ENCODE measurements at places on chromosomes 5 and 9. TPM values are rescaled to one million over a fixed set of nuclear protein-coding genes. Genes with fewer than 3 reads are reported as not detected.

Gene QRFP
- total RNA-seq = not detected

Gene NR4A3
- total RNA-seq = 35.7 TPM

Gene TAF11L5
- total RNA-seq = not detected

Gene ATG12
- total RNA-seq = 36.4 TPM

Gene CARD6
- 2.3 TPM for total RNA-seq

Gene MAMDC2
- total RNA-seq = not detected

Gene SPATA31C2
- 0.18 TPM for total RNA-seq

Gene FAM219A
- total RNA-seq = 8.2 TPM

Gene FYB1
- total RNA-seq = 74.1 TPM

Gene FOXD4L6
- total RNA-seq = not detected

Gene INPP5E
- total RNA-seq = 10.9 TPM

- peaks cover 17% of the 10 kb centered on the region for H3K4me1 ChIP-seq
- H3K4me3 ChIP-seq = no peak overlapping the region
- H3K36me3 ChIP-seq = peaks cover 21% of the 10 kb centered on the region
- H3K27ac ChIP-seq = peak overlapping the region; percentile 23
- DNase-seq = no peak
Measured at GRCh38 chr9:34253460-34253837, 74.6 kb downstream of the UBAP1 start.

DNA sequence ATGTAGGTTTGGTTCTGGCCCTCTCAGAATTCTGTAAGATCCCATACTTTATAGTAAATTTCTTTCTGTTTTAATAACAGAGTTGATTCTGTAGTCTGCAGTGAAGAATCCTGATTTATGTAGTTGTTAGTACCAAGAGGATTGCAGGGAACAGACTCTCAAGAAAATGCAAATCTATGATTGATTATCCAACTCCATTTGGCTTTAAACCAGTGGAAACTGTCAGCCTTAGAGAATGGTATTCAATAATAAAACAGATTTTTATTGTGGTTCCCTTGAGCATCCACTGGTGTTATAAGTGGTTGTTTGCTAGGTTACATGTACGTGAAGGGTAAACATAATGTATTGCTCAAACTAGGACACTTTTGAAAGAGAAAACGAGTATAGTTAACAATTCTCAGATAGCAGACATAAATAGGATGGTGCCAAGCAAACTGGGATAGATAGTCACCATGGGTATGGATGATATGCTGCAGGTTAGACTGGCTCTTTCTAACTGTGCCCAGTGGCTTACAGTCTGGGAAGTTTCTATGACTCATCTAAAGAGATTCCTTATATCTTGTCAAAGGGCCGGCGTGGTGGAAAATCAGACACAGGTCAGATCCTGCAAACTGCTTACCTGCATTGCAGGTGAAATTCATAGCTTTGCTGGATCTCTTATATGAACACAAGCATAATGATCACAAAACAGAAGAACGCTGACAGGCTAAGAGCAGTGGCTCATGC is 41.7 kb upstream of the RPS23 start:
- no peaks in the 10 kb centered on the region for H3K36me3 ChIP-seq
- H3K27me3 ChIP-seq = peaks cover 7% of the 10 kb centered on the region
- no peak for DNase-seq
- no peak overlapping the region for H3K27ac ChIP-seq
- H3K4me3 ChIP-seq = no peak overlapping the region

DNA sequence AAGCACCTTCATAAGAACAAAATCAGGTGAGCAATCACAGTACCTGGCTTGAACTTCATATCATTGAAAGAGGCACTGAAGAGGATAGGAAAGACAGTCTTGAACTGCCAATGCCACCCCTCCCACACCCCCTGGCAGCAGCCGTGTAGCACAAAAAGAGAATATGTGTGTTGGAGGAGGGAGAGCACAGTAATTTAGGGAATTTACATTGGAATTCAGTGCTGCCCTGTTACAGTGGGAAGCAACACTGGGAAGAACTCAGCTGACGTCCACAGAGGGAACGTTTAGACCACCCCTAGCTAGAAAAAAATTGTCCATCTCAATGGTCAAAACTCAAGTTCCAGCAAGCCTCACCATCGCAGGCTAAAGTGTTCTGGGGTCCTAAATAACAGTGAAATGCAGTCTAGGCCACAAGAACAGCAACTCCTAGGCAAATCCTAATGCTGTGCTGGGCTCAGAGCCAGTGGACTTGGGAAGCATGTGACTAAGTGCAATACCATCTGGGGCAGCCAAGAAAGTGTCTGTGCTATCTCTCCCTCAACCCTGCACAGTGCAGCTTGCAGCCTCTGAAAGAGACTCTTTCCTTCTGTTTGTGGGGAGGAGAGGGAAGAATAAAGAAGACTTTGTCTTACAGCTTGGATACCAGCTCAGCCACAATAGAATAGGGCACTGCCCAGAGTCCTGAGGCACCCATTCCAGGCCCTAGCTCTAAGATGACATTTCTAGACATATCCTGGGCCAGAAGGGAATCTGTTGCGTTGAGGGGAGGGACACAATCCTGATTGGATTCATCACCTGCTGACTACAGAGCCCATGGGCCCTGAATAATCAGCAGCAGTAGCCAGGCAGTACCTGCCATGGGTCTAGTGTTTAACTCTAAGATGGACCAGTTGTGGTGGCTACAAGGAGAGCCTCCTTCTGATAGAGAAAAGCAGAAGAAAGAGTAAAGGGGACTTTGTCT is 62.1 kb upstream of the VLDLR start:
- peaks cover 4% of the 10 kb centered on the region for H3K27me3 ChIP-seq
- H3K27ac ChIP-seq = no peak overlapping the region
- H3K4me3 ChIP-seq = no peak overlapping the region
- no peaks in the 10 kb centered on the region for H3K36me3 ChIP-seq

- peak overlapping the region; percentile 88 for H3K27ac ChIP-seq
- H3K27me3 ChIP-seq = no peaks in the 10 kb centered on the region
- DNase-seq = no peak
- peaks cover 69% of the 10 kb centered on the region for H3K4me1 ChIP-seq
Measured at GRCh38 chr5:157290156-157290980, 24.4 kb downstream of the CYFIP2 start.

DNA sequence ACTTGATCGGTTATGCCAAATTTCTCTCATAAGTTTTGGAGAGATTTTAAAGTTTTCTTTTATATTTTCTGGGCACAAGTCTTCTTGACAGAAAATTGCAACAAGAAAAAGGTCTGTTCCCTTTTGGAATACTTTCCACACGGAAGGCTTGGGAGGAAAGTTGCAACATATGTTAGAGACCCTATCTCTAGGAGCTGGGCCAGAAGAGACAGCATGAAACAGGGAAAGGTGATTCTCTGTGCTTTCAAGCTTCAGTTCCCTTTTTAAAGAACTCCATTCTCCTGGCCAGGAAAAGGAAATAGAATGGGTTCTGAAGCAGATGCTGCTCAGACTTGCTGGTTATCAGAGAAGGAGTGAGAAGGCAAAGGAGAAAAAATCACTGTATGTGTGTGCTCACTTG is 368.3 kb downstream of the SPATA31D1 start:
- H3K4me1 ChIP-seq = no peaks in the 10 kb centered on the region
- no peak overlapping the region for H3K4me3 ChIP-seq
- H3K27me3 ChIP-seq = no peaks in the 10 kb centered on the region
- no peak for DNase-seq
- no peak overlapping the region for H3K27ac ChIP-seq

DNA sequence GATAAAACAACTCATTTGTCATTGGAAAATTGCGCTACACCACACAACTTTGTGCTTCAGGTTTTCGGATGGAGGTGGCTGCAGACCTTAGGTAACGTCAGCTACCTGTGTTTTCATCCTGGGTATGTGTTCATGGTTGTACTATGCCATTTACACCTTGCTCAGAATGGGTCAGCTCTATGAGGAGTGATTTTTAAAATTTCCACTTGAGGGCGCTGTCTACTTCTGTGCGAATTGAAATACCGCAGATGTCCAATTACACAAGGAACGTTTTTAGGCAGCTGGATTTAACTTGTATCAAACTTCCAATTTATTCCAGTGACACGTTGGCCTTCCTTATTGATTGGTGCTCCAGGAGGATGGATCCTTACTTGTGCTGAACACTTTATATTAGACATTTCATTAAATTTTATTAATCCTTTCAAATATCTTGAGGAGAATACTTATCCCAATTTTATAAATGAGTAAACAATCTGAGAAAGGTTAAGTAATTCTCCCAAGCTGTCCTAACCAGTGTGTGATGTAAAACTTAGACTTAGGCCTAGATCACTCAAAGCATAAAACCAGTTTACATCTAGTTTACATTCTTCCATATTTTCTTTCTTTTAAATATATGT is 23.4 kb downstream of the DMRTA1 start:
- H3K4me3 ChIP-seq = no peak overlapping the region
- H3K4me1 ChIP-seq = no peaks in the 10 kb centered on the region
- H3K27ac ChIP-seq = no peak overlapping the region

GRCh38 chr5:137563646-137564397 is 64.7 kb upstream of the SPOCK1 start:
- no peak overlapping the region for H3K4me3 ChIP-seq
- peaks cover 26% of the 10 kb centered on the region for H3K27me3 ChIP-seq
- no peaks in the 10 kb centered on the region for H3K36me3 ChIP-seq
- peaks cover 14% of the 10 kb centered on the region for H3K4me1 ChIP-seq
- DNase-seq = no peak

DNA sequence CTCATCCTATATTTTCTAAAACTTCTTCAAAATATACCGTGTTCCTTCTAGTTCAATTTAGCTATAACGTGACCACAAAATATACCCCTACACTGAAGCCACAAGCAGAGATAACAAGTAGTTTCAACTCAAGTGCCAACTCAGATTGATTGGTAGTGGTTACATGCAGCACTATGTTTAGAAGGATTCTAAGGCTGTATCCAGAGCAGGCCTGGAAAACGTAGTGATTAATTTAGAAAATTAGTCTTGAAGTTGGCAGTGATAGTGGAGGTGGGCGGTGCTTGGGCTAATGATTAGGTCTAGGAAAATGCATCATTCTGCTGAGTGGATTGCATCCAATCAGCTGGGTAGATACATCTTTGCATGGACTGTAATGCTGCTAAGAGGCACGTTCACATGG is 61.5 kb downstream of the MAMDC2 start:
- H3K36me3 ChIP-seq = no peaks in the 10 kb centered on the region
- peaks cover under 1% of the 10 kb centered on the region for H3K4me1 ChIP-seq
- no peaks in the 10 kb centered on the region for H3K27me3 ChIP-seq

DNA sequence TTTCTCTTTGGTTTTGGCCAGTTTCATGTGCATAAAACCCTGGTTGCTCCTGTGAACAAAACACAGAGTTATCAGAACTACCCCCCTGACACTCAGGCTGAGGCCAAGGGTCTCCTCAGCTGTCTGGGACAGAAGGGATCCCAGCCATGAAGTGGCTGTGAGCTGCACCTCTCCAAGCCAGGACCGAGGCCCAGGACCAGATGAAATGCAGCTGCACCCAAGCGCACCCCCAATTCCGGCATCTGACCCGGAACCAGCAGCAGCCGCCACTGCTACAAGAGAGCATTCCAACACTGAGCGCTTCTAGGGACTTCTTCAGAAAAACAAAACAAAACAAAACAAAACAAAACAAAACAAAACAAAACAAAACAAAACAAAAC is 16.0 kb upstream of the SLC25A51 start:
- H3K27ac ChIP-seq = no peak overlapping the region
- H3K36me3 ChIP-seq = no peaks in the 10 kb centered on the region
- no peaks in the 10 kb centered on the region for H3K4me1 ChIP-seq
- no peak overlapping the region for H3K4me3 ChIP-seq

DNA sequence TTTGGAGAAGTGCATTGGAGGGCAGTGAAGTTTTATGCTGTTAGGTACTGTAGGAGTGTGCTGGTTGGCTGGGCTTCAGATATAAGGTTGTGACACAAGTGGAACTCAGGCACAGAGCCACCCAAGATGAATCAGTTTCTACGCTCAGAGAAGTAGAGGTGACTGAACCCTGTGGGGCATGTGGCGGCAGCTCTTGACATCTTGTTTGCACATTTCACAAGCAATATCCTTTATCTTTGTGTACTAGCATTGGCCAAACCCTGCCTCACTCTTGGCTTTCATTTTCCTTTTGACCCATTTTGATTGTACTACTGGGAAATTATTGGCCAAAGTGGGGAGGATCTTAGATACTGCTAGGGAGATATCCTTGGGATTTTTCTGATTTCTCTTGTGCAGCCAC is 110.0 kb downstream of the PSAT1 start:
- H3K27me3 ChIP-seq = peaks cover 9% of the 10 kb centered on the region
- H3K4me3 ChIP-seq = no peak overlapping the region
- no peak for DNase-seq
- no peak overlapping the region for H3K27ac ChIP-seq

- no peak overlapping the region for H3K27ac ChIP-seq
- H3K4me1 ChIP-seq = peaks cover 14% of the 10 kb centered on the region
- no peak overlapping the region for H3K4me3 ChIP-seq
- H3K36me3 ChIP-seq = peaks cover 17% of the 10 kb centered on the region
- DNase-seq = no peak
- no peaks in the 10 kb centered on the region for H3K27me3 ChIP-seq
Measured at GRCh38 chr9:100074093-100074492, 24.7 kb downstream of the ERP44 start.

DNA sequence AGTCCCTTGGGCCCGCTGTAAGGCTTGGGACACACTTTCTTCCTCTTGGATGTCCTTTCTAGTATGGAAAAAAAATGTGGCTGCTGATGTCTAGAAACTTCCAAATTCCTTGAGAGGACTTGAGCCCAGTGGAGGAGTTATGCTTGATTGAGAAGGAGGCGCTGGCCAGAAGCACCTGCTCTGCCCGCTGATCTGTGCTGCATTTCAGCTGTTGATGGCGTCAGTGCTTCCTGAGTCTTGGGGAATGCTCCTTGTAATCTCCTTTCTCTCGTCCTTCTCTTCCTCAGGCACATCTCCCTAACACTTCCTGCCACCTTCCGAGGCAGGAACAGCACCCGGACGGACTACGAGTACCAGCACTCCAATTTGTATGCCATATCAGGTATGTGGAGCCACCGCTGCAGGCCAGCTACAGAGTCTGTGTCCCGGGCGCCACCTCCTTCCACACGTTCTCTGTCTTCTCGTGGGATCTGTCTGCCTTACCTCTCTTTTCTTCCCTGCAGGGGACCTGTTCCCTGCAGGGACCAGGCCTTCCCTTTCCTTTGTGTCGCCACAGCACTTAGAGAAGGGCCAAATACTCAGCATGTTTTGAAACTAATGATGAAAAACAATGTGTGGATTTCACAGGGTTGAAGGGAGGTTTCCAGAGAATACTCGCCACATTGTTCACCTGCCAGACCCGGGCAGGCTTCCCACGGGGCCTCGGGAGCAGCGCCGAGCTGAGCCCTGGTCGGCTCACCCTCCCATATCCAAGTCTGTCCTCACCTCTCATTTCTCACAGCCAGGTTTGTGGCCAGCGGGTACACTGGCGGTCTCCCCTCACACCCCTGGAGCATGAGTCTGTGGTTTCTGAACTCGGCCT is 95.2 kb downstream of the MVB12B start:
- peaks cover 8% of the 10 kb centered on the region for H3K36me3 ChIP-seq
- no peak for DNase-seq
- H3K4me3 ChIP-seq = no peak overlapping the region
- no peak overlapping the region for H3K27ac ChIP-seq
- H3K4me1 ChIP-seq = peaks cover 31% of the 10 kb centered on the region

All from activated naive CD8-positive, alpha-beta T cell treated with anti-CD3 and anti-CD28 coated beads for 36 hours (primary cell).